ENCODE measurements at places on chromosomes 7 and 10.
A peak's percentile ranks its signal among the peaks of the same experiment; 100 is the strongest.

DNA sequence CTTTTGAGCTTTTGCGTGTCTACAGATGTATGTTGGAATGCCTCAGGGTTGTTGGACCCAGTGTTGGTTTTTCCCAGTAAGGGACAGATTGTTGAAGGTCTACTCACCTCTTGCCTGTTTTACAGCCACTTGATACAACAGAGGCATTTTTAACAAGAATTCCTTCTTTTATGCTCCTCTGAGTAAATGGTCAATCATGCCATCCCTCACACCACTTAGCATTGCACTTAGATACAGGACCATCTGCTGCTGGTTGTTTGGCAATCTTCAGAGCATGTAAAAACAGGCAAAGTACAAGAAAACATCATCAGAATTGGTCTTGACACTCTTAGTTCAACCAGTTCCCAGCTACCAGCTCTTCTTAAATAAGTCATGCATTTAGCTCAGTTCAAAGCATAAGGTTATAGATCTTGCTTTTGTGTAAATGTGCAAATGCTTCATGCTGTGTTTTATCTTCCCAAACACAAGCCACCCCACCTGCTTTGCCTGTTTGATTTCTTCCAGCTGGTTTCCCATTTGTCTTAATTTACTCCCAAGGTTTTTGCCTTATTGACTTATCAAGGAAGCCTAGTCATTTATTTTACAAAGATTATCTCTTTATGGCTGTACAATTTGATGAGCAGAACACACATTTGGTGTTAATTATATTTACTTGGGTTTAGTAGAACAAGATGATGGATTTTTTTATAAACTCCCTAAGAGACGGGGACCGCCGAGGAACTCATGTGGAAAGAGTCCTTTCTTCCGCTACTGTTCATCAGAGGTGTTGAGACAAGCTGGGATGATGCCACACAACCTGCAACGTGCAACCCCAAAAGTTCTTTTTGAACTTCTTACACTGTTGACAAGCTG is 136.6 kb downstream of the AHR start:
- peak; percentile 43 for DNase-seq

DNA sequence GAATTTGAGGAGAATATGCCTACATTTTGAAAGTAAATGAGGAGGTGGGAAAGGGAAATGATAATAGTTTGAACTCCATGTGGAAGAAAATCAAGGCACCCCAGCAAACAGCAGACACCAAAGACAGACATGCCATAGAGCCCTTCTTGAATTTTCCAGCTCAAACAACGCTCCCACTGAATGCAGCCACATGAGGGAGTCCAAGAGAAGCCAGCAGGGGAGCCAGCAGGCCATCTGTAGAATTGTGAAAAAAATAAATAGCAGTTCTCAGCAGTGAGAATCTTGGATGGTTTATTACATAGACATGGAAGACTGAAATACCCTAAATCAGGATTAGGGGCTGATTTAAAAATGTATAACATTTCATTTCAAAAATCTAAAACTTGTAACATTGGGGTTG is 1567.3 kb upstream of the LRRTM3 start:
- peak; percentile 35 for DNase-seq

GRCh38 chr7:106777674-106778299 is 87.3 kb upstream of the PIK3CG start:
- no peak for DNase-seq

DNA sequence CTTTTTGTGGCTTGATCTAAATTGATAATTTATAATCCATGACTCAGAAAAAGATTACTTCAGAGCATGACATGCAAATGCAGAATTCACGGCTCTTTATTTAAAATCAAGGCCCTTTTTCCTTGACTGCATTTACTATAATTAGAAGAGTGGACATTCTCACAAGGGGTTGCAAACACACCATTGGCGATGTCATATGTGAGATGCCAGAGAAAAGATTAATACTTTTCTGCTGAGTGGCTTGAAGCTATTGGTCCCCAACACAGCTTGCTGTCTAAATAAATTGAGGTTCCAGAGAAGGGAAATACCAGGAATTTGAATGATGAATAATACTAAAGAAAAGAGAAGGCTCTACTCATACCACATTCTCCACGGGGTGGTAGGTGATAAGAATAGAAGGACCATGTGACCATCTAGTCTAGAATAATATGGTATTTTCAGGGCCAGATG is 78.7 kb upstream of the ARID5B start:
- DNase-seq = no peak

GRCh38 chr10:127872011-127872761 is 20.6 kb downstream of the CLRN3 start:
- DNase-seq = peak; percentile 66

DNA sequence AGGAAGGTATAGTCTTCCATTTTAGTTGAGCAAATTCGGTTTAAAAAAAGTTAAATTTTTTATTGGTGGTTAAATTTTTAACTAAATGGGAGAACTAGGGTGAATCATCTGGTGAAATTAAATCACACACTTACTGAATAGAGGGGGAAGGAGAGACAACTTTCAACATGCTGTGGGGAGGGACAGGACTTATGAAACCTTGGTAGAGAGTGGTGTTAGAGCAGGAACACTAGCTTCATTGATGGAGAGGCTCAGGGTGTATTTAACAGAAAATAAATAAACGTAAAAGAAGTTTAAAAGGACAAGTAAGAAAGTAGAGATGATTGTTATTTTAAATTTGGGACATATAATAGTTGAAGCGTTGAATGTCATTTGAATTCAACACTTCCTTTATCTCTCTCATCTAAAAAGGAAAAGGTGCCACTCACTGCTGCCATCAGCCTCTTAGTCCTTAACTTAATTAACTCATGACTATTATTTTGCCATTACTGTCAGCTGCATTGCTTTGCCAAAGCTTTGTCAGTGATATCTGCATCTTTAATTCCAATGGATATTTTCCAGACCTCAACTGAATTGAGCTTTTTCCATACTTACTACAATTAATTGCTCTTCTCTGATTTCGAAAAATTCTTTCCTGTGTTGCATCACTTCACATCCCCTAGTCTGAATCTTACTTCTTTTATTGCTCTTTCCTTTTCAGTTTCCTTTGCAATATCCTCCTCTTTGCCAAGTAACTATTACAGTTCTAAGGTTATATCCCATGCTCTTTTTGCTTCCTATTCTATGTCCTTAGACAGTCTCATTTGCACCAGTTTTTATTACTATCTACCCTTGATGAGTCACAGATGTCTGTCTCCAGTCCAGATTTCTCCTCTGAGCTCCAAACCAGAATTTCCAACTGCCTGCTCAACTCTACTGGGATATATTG is 71.7 kb downstream of the GNAT3 start:
- DNase-seq = peak; percentile 42

DNA sequence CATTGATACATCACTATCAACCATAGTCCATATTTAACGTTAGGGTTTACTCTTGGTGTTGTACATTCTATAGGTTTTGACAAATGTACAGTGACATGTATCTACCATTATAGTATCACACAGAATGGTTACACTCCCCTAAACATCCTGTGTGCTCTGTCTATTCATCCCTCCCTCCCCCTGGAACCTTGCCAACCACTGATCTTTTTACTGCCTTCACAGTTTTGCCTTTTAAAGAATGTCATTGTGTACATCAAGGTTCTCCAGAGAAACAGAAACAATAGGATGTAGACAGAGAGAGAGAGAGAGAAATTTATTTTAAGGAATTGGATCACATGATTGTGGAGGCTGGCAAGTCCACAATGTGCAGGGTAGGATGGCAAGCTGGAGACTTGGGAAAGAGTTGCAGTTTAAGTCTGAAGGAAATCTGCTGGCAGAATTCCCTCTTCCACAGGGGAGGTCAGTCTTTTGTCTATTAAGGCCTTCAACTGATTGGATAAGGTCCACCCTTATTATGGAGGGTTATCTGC is 45.1 kb upstream of the CCNJ start:
- no peak for DNase-seq

- DNase-seq = no peak
Measured at GRCh38 chr10:102408131-102408727, 10.4 kb downstream of the PSD start.
